ENCODE measurements at places on chromosomes 16 and 17.

DNA sequence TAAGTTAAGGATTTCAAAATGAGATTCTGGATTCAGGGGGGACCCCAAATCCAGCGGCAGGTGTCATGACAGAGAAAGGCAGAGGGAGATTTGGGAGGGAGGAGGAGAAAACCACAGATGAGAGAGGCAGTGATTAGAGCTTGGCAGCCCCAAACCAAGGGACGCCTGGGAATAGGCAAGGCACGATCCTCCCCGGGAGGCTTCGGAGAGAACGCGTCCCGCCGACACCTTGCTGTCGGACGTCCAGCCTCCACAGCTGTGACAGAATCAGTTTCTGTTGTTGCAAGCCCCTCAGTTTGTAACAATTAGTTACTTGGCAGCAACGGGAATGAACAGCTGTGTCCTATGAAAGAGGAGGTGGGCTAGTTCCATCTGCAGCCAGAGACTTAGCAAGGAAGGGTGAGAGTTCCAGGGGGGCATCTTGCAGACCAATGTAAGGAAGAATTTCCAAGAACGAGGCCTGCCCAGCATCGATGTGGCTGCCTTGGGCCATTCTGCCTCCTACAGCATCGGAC lies 110.7 kb upstream of the SDK2 start:
- no peak for DNase-seq

DNA sequence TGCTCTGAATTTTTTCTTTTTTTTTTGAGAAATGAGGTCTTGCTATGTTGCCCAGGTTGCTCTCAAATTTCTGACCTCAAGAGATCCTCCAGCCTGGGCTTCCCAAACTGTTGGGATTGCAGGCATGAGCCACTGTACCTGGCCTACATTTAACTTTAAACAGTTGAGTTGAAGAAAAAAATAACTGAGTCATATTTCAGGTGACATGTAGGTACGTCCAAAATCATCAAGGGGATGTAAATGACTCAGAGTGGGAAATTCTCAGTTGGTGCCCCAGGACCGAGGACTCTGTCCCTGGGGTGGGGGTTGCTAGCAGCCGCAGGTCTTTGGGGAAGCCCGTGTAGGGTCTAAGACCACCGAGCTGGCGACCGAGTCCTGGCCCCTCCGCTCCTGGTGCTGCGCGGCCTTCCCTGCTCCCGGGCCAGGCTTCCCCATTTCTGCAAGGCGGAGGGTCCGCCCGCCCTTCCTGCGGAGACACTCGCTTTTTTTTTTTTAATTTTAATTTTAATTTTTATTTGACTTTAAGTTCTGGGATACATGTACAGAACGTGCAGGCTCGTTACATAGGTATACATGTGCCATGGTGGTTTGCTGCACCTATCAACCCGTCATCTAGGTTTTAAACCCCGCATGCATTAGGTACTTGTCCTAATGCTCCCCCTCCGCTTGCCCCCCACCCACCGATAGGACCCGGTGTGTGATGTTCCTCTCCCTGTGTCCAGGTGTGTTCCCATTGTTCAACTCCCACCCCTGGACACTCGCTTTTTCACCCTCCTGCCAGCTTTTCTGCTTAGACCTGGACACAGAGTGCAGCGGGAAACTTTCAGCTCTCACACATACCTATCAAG lies 12.7 kb upstream of the N4BP1 start:
- DNase-seq: no peak

- no peak for DNase-seq
Observed at GRCh38 chr17:8857919-8858318, 9.6 kb downstream of the PIK3R6 start.

DNA sequence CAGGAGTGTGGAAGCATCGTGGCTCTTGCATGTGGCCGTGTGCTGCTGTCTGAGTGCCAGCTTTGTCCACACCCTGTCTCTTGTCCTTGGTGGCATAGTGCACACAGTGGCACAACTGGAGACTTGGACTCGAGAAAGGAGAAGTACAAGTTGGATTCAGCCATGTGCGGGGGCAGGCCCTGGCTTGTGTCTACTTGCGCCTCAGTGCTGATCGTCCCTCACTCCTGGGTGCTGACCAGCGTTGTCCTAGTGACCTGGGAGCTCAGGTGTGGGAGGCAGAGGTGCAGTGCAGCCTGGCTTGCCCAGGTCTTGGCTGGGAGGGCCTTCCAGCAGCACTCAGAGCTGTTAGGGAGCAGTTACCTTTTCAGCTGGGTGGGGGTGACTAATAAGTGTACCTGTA lies 20.6 kb downstream of the MPRIP start:
- no peak for DNase-seq

GRCh38 chr16:48317614-48318315 lies 67.4 kb downstream of the SIAH1 start:
- DNase-seq: no peak

DNA sequence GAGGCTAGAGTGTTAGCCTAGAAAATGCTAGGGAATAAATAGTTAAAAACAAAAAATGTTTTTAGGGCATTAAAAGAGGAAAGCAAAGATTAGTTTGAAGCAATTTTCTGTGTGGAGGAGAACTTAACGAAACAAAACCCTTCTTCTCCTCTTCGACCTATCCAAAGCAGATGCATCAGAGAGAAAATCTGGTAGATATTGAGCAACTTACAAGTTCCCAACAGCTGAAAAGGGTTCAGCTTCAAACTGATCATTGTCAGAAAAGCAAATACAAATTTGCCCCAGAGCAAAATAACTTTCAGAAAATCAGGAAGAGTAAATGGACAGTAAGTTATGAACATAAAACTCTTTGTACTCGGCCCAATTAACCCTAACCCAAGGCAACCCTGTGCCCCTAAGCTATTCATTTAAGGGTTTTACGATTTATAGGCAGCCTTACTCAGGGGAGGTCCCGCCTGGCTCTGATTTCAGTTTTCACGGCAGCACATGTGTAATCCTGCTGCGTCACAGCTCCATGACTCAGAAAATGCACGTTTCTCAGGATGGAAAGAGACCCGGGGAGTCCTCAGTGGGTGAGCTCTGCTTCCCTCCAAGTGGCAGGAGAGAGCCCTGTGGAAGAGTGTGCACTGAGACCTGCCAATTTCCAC lies 405.7 kb upstream of the SALL1 start:
- DNase-seq: peak; percentile 76

DNA sequence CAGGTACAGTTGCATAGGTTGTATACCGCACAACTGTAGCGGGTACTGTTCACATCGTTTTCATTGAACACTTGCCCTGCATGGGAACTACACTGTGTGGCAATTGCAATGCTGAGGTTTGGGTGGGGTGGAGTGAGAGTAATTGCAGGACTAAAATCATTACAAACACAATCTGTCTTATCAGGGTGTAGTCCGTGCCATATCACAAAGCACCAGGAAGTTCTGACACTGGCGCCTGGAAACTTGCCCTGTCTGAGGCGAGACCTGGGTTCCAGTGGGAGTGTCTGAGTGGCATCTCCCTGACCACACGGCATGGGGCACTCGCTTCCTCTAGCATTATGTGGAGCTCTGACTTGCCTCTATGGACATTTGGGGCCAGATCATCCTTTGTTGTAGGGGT lies 153.4 kb downstream of the RGS9 start:
- no peak for DNase-seq
